ENCODE measurements at places on chromosomes 4 and X. TPM values are rescaled to one million over a fixed set of nuclear protein-coding genes. Genes with fewer than 3 reads are reported as not detected.

PRDM8 gene
- total RNA-seq = 1.7 TPM

RBM41 gene
- 15.9 TPM for total RNA-seq

SH3RF1 gene
- total RNA-seq = 7.9 TPM

TBC1D14 gene
- total RNA-seq = 84.2 TPM

VEGFC gene
- 8.2 TPM for total RNA-seq

BST1 gene
- 3.9 TPM for total RNA-seq

EGF gene
- total RNA-seq = 0.41 TPM

KIAA1210 gene
- total RNA-seq = 6.3 TPM

XPNPEP2 gene
- 0.61 TPM for total RNA-seq

ARL9 gene
- total RNA-seq = 0.39 TPM

TKTL2 gene
- not detected for total RNA-seq

CPE gene
- total RNA-seq = 149 TPM

AFP gene
- not detected for total RNA-seq

NLGN3 gene
- 10.3 TPM for total RNA-seq

SMIM31 gene
- not detected for total RNA-seq

POF1B gene
- 0.27 TPM for total RNA-seq

OPN1LW gene
- total RNA-seq = not detected

FAM9C gene
- not detected for total RNA-seq

ADRA2C gene
- total RNA-seq = 6.1 TPM

TLR8 gene
- 3.9 TPM for total RNA-seq

GPRASP3 gene
- 10.8 TPM for total RNA-seq

NSDHL gene
- 26.8 TPM for total RNA-seq

HUWE1 gene
- total RNA-seq = 170 TPM

HSFX4 gene
- total RNA-seq = not detected

FOXR2 gene
- total RNA-seq = not detected

CYTL1 gene
- total RNA-seq = 0.50 TPM

CT45A5 gene
- total RNA-seq = not detected

ELOVL6 gene
- total RNA-seq = 15.6 TPM

GBA3 gene
- not detected for total RNA-seq

PPP4R3C gene
- total RNA-seq = not detected

MTTP gene
- total RNA-seq = 0.75 TPM

DNAAF6 gene
- total RNA-seq = not detected

PIN4 gene
- total RNA-seq = 7.7 TPM

ASB9 gene
- total RNA-seq = 0.39 TPM

FHIP1A gene
- total RNA-seq = 4.9 TPM

RAB33A gene
- total RNA-seq = 1.4 TPM

PWWP3B gene
- total RNA-seq = 1.3 TPM

KIT gene
- total RNA-seq = 2.3 TPM

SYAP1 gene
- total RNA-seq = 61.0 TPM

CXCL11 gene
- not detected for total RNA-seq

ANTXR2 gene
- 96.6 TPM for total RNA-seq

TLR3 gene
- total RNA-seq = 27.2 TPM

NXF3 gene
- 5.9 TPM for total RNA-seq

ATOH1 gene
- not detected for total RNA-seq

TMEM47 gene
- total RNA-seq = 97.5 TPM

SERTM2 gene
- total RNA-seq = not detected

SOWAHB gene
- total RNA-seq = 0.63 TPM

PHKA2 gene
- total RNA-seq = 16.1 TPM

HTRA3 gene
- total RNA-seq = 3.6 TPM

PCDH7 gene
- total RNA-seq = 13.0 TPM

All from adrenal gland (tissue), 19 donors.